ENCODE measurements at places on chromosomes 1 and 21. TPM values are rescaled to one million over a fixed set of nuclear protein-coding genes. Genes with fewer than 3 reads are reported as not detected.

The FYB2 gene
- total RNA-seq = 0.33 TPM

The TGFB2 gene
- total RNA-seq = not detected

DNA sequence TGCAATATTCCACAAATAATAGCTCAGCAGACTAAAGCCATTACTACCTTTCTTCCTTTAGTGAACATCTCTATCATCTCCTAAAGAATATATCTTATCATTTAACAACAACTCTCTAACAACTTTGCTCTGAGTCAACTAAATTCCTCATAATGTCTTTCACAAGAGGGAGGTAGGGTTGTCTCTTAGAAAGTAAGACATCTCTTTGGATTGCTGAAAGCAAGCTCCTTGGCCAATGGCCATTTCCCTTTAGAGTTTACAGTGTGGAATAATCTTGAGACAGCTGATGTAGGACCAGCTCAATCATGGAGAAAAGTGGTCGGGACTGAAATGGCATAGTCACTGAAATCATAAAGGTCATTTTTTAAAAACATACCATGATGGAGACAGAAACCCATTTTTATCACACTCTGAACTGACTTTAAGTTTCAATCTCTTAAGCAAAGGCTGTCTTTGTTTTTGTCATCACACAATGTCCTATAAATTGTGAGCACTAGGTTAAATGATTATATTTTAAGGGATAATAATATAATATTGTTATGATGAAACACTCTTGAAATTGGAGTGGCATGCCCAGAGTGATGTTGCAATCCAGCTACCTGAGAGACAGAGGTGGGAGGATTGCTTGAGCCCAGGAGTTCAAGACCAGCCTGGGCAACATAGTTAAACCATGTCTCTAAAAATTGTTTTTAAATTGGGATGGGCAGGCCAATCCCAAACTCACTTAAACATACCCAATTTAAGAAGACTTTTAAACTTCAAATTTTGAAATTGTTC lies 91.1 kb downstream of the SLC44A5 start:
- DNase-seq = no peak

DNA sequence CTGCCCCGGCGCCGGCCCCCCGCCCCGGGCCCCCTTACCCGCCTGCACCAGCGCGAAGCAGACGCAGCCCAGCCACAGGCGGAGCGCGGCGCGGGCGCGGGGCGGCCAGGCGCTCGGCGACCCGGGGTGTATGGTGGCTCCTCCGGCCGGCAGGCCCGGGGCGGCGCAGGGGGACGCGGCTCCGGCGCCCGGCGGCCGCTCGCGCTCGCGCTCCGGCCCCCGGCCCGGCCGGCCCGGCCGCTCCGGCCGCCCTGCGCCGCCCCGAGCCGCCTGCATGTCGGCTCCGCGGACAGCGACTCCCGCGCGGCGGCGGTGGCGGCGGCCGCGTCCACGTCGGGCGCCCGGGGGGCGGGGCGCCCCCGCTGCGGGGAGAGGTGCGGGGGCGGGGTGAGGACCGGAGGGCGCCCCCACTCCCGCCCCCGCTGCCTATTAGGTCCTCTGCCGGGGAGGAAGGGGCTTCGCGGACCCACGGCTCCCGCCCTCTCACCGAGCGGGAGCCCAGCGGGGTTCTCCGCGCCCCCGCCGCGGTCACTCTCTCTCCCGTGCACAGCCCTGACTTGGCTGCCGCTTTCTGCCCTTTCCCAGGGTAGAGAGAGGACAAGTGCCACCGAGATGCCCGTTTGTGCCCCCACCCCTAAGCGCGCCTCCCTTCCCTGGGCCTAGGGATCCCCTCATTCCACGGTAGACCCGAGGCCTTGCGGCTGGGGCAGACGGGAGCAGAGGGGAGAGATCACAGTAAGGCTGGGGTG lies at the start of gene FNDC5:
FNDC5 (minus strand) TSS at position 298 of the 749 bp plus-strand sequence.
- peak; percentile 43 for DNase-seq

The DNAI4 gene
- total RNA-seq = 1.4 TPM

DNA sequence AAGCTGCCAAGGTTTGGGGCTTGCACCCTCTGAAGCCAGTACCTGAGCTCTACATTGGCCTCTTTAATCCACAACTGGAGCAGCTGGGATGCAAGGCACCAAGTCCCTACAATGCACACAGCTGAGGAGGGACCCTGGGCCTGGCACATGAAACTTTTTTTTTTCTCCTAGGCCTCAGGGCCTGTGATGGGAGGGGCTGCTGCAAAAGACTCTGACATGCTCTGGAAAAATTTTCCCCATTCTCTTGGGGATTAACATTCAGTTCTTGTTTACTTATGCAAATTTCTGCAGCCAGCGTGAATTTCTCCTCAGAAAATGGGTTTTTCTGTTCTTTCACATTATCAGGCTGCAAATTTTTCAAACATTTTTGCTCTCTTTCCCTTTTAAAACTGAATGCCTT lies 1072.2 kb downstream of the BRINP3 start:
- peak; percentile 33 for DNase-seq

DNA sequence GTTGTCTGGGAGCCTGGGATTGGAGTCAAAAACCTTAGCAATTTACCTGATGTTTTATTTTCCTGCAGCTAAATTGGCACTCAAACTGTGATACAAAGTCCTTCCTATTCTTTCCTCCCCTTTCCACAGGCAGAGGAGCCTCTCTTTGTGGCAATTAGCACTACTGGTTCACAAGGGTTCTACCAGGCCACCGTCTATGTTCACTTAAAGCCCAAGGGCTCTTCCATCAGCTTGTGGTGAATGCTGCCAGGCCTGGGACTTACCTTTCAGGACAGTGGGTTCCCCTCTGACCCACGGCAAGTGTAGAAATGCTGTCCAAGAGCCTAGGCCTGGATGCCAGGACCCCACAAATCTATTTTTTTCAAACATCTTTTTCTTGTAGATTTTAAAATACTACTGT lies 251.9 kb upstream of the B3GALT2 start:
- DNase-seq = no peak

GRCh38 chr1:170495006-170495405 lies 37.0 kb upstream of the GORAB start:
- no peak for DNase-seq

DNA sequence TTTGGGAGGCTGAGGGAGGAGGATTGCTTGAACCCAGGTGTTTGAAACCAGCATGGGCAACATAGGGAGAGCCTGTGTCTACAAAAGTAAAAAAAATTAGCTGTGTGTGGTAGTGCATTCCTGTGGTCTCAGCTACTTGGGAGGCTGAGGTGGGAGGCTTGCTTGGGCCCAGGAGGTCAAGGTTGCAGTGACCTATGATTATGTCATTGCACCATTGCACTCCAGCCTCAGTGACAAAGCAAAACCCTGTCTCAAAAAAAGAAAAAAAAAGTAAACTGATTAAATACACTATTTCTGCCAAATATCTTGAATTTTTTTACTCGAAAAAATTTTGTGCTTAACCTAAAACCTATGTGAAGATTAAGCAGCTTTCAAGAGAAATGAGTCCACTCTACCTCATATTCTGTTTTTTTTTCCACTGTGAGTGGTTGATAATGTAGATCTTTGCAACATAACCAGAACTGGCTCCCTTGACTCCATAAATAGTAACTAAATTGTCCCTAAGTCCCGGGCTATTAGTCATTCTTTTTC lies 19.4 kb upstream of the ZNF281 start:
- no peak for DNase-seq

DNA sequence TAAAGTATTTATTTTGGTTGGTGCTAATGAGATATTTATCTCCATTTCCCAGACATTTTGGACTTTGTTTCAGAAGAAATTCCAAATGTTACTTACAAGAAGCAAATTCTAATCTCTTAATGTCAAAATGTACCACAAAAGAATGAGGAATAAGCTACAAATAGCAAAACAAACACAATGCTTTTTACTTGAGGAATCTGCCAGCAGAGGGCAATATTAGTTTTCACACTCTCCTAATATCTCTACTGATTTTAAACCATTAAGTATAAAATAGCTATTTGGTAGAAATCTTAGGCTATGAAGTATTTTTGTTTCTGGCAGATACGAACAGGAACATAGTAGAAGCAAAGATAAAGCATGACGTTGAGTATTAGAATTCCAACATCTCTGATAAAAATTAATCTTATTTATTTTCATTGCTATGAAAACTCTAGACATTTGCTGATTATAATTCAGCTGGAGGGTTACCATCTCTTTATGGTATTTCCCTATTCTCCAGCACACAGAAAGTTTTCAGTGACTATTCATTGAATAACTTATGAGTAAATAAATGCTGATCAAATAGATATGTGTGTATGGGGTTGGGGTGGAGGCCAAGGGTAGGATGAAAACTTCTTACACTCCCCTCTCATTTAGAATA lies 13.4 kb upstream of the HMCN1 start:
- DNase-seq = no peak

The MAEL gene
- total RNA-seq = not detected

GRCh38 chr1:206507284-206508129 lies at the start of gene RASSF5:
Gene RASSF5, plus strand, starts transcription at chr1:206507531. Its CDS starts 72 bp downstream, at chr1:206507603.
- peak; percentile 93 for DNase-seq

DNA sequence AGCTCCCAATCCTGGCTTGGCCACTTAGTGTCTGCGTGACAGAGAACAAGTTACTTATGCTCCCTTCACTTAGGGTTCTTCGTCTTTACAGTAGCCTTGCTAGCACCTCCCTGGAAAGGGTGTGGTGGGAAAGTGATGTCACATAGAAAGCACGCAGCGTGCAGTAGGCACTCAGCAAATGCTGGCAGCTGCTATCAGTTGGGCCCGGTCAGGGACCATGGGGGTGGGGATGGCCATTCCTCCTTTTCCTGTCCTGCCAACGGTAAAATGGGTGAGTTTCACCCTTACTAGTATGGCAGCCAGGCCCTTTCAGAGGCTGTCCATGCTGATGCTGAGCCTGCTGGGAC lies 6.2 kb upstream of the KCNA10 start:
- DNase-seq = no peak

The TNFSF4 gene
- 0.29 TPM for total RNA-seq

DNA sequence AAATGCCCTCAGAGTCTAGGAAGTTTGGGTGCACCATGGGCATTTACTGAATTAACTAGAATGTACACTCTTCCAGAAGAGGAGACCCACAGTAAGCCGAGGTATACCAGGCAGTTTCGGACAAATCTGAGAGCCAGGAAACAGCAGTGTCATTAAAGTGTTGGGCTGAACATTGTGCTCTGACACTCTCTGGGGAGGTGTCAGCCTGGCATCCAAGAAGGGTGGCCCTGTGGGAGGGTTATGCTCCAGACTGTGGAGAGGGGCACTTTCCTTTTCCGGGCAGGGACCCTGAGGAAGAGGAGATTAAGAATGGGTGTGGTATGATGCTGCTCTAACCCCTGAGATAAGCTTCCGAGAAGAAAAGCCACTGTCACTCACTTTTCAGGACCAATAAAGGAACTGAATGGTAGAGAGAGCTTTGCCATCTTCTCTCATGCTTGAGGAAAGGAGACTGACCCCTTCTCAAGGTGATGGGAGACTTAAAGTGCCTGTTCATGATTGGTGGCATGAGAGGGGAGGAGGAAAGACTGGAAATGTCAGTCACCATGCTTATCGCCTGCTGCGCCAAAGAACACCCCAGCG lies 98.2 kb downstream of the UCK2 start:
- no peak for DNase-seq

GRCh38 chr1:7348073-7348472 lies 423.0 kb upstream of the VAMP3 start:
- no peak for DNase-seq

The ZFYVE9 gene
- total RNA-seq = 28.4 TPM

DNA sequence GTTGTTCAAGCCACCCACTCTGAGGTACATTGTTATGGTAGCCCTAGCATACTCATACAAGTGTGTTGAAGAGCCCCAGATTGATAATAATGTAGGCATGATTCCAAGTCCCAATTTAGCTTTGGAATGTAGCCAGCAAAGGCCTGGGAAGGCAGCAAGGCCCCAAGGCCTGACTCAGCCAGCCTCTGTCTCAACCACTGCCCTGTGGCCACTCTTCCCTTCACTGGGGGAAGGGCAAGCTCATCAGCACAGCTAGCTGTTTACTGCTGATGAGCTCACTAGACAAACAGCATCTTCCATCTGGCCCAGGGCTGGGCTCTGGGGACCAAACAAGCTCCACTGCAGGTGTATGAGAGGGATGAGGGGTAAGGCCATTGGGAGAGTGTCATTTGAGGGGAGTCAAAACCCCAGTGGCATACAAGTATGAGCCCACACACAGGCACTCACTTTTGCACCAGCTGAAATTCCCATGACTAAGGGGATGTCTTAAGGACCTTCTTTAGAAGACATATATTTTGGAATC lies 2.2 kb upstream of the IRF6 start:
- DNase-seq = no peak

DNA sequence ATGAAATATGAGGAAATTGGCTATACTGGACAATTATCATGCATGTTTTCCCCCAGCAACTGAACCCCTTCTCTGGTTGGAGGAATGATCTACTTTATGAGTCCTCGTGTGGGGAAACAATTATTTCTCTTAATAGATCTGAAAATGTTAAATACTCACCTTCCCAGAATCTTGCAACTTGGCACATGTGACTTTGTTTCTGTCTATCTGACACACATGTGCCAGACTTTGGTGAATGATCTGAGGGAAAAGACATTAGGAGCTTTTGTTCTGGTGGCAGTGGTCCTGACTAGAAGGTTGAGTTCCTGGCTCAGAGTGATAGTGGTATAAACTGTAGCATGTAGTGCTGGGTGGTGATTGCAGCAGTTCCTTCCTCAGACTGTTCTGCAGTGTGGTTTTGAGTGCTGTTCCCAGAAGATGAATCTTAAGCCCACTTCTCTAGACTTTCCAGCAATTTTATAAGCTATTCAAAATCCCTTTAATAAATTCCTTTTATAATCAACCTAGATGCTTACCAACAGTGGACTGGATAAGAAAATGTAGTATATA lies 59.3 kb upstream of the B3GALNT2 start:
- no peak for DNase-seq

- DNase-seq = no peak
Observed at GRCh38 chr1:17743008-17743647, 12.0 kb upstream of the ACTL8 start.

DNA sequence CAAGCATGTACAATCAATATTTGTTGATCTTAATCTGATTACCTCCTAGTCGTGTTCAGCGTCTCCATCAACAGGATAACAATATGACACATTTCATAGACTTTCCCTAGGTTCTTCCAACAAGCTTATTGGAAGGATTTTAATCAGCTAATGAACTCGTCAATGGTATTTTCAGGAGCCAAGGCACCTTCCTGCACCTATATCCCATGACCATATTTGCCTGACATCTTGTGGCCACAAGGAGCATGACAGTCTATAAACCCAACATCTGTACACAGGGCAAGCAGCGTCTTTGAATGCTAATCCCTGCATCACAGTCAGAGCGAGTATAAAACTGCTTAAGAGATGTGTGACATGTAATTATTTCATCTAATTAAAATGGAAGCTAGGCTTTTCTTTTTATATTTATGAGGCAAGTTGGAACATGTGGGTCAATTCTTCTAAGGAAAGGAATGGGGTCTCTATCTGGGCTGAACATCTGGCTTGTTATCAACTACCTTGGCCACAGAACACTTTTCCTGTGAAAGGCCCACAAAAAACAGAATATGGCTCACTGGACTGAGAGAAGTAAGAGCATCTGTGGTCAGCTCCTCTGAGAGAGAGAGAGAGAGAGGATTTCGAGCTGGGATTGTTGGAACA lies 388.8 kb downstream of the NTNG1 start:
- DNase-seq = peak; percentile 37

The SLAMF8 gene
- total RNA-seq = not detected

GRCh38 chr1:84988588-84988987 lies 8.3 kb downstream of the MCOLN2 start:
- DNase-seq = no peak

- DNase-seq = peak; percentile 96
Observed at GRCh38 chr1:27934818-27935549, at the start of gene SMPDL3B. Gene SMPDL3B, plus strand, starts transcription at chr1:27935000. Its CDS starts 184 bp downstream, at chr1:27935184.
